ENCODE measurements at places on chromosomes 4 and X. TPM values are rescaled to one million over a fixed set of nuclear protein-coding genes. Genes with fewer than 3 reads are reported as not detected.

Gene TRMT10A
- total RNA-seq = 3.5 TPM

Gene PAGE2
- total RNA-seq = not detected

Gene CENPVL3
- total RNA-seq = not detected

Gene GABRG1
- not detected for total RNA-seq

DNA sequence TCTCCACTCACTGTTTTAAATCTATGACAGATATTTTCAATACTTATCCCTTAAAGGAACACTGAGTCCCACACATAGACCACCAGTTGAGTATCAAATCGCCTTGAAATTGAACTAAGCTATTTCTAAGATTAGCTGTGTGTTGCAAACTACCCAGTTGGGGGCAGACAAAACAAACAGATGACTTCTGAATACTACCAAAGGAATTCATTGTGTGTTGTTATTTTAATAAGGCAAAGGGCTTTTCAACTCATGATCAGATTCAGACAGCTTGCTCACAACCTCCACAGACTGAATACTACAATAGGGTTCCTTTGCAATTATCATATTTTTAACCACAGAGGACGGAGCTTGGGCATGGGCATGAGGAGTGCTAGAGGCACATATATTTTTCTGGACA is 283.0 kb upstream of the GPC4 start:
- DNase-seq = no peak

- no peak for DNase-seq
Observed at GRCh38 chrX:49106930-49107329, 16.6 kb downstream of the GPKOW start.

- no peak for DNase-seq
Observed at GRCh38 chr4:173418639-173419038, 19.7 kb upstream of the SCRG1 start.

DNA sequence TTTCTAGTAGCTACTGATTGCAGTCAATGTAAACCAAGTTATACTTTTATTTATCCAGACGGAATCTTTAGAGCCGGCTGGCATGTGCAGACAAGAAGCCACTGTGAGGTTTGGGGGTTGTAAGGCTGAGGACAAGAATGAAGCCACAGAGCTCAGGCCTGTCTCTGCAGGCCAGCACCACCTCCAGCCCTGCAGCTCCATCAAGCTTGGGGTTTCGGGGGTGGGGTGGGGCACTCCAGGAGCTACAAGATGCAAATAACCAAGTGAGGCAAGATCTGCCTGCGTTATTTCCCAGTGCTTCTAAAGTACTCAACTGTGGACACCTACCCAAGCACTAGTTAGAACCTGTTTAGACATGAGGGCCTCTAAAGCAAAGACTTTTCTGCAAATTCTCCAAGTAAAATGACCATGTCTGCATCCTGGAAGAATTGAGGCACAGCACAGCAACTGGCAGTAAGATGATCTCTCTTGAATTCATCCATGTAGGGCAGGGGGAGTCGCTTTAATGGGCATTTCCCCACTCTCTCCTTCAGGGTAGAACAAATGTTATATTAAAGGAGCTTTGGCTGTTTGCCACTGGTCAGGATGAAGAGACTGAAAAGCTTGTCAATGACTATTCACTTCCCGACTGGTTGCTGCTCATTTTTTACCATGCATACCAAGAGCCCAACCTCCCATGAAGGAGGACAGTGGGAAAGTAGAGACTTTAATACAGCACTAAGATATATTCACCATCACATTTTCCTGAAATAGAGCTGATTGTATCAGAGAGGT is 222.5 kb downstream of the MGST2 start:
- DNase-seq = no peak

- no peak for DNase-seq
Observed at GRCh38 chr4:8319061-8319460, 49.5 kb downstream of the HTRA3 start.

DNA sequence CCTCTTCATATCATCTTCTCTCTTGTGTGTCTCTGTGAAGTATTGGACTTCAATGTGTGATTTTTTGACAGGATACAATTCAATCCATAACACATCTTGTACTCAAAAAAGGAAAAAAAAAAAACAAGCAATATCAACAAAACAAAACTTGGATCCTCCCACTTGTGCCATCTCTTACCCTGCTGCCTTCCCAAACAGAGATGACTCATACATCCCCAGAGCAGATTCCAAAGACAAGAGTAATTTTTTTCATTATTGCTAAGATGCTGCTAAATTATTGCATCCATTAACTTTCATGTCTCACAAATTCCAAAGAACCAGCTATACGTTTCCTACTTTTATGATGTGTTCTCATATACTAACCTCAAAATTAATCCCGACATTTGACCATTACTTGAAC is 479.2 kb downstream of the GBA3 start:
- DNase-seq = no peak

DNA sequence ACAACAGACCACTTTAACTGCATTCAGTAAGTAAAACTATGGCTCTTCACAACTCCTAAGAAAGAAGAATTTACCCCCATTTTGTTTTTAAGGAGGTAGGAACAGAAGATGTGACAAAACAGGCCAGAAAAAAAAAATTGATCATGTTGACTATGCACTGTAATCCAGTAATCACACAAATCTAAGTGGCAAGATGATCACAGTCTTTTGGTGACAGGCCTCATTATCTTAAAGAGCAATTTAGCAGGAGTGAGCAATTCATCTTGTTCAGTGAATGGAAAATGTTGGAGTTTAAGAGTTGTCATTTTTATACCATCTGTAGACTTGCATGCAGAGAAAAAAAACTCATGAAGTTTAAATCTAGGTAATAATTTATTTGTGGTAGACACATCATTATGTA is 115.1 kb downstream of the SLC39A8 start:
- no peak for DNase-seq

- DNase-seq = no peak
Observed at GRCh38 chr4:120714417-120715010, 208.0 kb downstream of the PRDM5 start.

Measured in Right ventricle myocardium inferior (tissue), 1 donor.